ENCODE measurements at places on chromosomes 3 and 15. TPM values are rescaled to one million over a fixed set of nuclear protein-coding genes. Genes with fewer than 3 reads are reported as not detected.

DNA sequence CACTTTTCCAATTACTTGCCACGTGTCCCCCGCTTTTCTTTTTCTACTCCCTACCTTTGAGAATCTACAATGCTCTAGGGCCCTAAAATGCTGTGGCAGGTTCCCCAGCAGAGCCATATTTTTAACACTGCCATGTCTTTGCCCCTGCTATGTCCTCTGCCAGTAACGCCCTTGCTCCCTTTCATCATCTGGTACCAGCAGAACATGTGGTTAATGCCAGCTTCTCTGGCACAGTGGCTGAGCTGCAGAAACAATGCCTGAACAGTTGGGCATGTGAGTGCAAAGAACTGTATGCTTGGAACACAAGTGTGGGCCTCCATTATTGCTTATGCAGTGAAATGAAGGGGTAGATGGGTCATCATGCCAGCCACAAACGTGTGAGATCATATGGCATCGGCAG is 287.6 kb downstream of the NEK10 start:
- H3K27ac ChIP-seq = no peak overlapping the region
- no peaks in the 10 kb centered on the region for H3K36me3 ChIP-seq
- H3K27me3 ChIP-seq = no peaks in the 10 kb centered on the region
- H3K4me3 ChIP-seq = no peak overlapping the region
- no peaks in the 10 kb centered on the region for H3K4me1 ChIP-seq

DNA sequence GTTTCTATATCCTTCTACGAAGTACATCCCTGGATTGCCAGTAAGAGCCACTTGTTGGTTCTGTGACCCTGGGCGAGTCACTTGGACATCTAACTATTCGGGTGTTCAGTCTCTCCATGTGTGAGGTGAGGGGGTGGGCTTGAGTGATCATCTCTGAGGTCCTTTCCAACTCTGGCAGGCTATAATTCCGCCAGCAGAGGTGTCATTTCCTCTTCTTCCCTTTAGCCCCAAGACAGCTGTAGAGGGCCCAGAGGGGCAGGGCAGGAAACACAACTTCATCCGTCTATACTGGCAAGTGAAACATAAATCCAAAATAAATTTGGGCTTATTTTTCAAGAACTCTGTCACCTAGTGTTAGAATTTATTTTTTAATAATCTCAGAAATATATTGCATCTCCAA is 38.1 kb downstream of the C2CD4A start:
- H3K27me3 ChIP-seq = peaks cover 12% of the 10 kb centered on the region
- H3K27ac ChIP-seq = no peak overlapping the region
- no peaks in the 10 kb centered on the region for H3K4me1 ChIP-seq
- no peaks in the 10 kb centered on the region for H3K36me3 ChIP-seq

The SLC38A3 gene
- not detected for total RNA-seq

- peaks cover 18% of the 10 kb centered on the region for H3K4me1 ChIP-seq
- DNase-seq = peak; percentile 28
- H3K4me3 ChIP-seq = no peak overlapping the region
- peaks cover 85% of the 10 kb centered on the region for H3K27me3 ChIP-seq
Measured at GRCh38 chr15:96360581-96361308, 30.2 kb downstream of the NR2F2 start.

GRCh38 chr15:90087454-90088154 is 14.7 kb downstream of the IDH2 start:
- peaks cover 11% of the 10 kb centered on the region for H3K4me1 ChIP-seq
- H3K27me3 ChIP-seq = no peaks in the 10 kb centered on the region
- no peak for DNase-seq

The TUSC2 gene
- 20.8 TPM for total RNA-seq

GRCh38 chr3:177538048-177538749 is 340.9 kb upstream of the TBL1XR1 start:
- peak overlapping the region; percentile 81 for H3K27ac ChIP-seq
- DNase-seq = no peak
- peaks cover 23% of the 10 kb centered on the region for H3K4me1 ChIP-seq
- no peaks in the 10 kb centered on the region for H3K27me3 ChIP-seq
- H3K36me3 ChIP-seq = peaks cover 9% of the 10 kb centered on the region
- H3K4me3 ChIP-seq = peak overlapping the region; percentile 61

The SI gene
- total RNA-seq = not detected

The MRPL47 gene
- 30.1 TPM for total RNA-seq

The ADAMTS17 gene
- total RNA-seq = 7.3 TPM

GRCh38 chr15:43799945-43800285 is at the start of gene SERINC4:
SERINC4 (minus strand) TSS chr15:43800220; CDS start chr15:43799986, 234 bp downstream.
- H3K27ac ChIP-seq = peak within 1 kb of the TSS; percentile 99
- peak within 1 kb of the TSS; percentile 99 for H3K4me3 ChIP-seq
- H3K36me3 ChIP-seq = peaks cover 44% of the 10 kb centered on the region
- DNase-seq = no peak
- H3K4me1 ChIP-seq = peaks cover 43% of the 10 kb centered on the region
- no peaks in the 10 kb centered on the region for H3K27me3 ChIP-seq

The DHFR2 gene
- total RNA-seq = 9.6 TPM

- H3K36me3 ChIP-seq = peaks cover 3% of the 10 kb centered on the region
- no peak for DNase-seq
- H3K4me3 ChIP-seq = no peak overlapping the region
- peaks cover 8% of the 10 kb centered on the region for H3K27me3 ChIP-seq
- no peak overlapping the region for H3K27ac ChIP-seq
- peaks cover 5% of the 10 kb centered on the region for H3K4me1 ChIP-seq
Measured at GRCh38 chr3:112320691-112321090, 12.3 kb upstream of the CD200 start.

DNA sequence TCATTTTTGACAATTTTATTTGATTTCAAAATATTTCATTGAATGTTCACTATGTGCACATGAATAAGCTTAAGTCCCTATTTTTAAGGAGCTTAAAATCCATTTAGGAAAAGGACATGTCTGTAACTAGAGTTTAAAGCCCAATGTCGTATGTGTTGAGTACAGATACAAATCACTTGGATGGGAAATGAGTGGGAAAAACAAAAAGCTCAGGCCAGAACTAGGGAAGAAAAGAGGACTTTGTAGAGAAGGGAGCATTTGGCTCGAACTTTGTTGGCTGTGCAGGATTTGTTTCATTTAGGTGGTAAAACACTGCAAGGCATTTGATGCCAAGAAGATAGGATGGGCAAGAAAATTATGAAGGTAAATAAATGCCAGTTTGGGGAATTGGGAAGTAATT is 653.1 kb upstream of the KCNMB2 start:
- no peaks in the 10 kb centered on the region for H3K27me3 ChIP-seq
- H3K36me3 ChIP-seq = no peaks in the 10 kb centered on the region
- no peak overlapping the region for H3K27ac ChIP-seq
- no peak for DNase-seq
- H3K4me1 ChIP-seq = peaks cover 1% of the 10 kb centered on the region
- no peak overlapping the region for H3K4me3 ChIP-seq

DNA sequence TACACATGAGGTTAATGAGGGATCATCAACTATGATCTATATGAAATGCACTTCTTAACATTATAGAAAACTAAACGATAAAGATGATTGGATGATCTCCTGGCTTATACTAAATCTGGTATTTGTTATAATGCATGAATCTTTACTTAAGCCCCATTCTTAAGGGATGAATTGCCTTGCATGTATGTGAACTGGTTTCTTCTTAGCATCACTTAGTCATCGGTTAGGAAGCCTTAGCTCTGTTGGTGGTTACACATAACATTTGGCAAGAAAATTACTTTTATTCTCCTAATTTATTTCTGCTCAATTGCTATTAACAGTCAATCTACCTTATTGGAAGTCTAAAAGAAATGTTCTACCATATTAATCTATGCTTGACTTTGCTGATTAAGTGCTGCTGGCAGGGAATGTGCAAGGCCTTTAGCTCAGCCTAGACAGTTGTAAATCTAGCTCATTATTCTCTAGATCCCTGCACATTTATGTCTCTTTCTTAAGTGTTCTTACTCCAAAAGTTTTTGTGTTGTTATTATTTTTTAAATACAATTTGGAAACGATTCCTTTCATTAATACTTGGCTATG is 356.0 kb downstream of the ZPLD1 start:
- no peak overlapping the region for H3K27ac ChIP-seq
- H3K4me3 ChIP-seq = no peak overlapping the region
- H3K36me3 ChIP-seq = no peaks in the 10 kb centered on the region

The NPRL2 gene
- 58.2 TPM for total RNA-seq

DNA sequence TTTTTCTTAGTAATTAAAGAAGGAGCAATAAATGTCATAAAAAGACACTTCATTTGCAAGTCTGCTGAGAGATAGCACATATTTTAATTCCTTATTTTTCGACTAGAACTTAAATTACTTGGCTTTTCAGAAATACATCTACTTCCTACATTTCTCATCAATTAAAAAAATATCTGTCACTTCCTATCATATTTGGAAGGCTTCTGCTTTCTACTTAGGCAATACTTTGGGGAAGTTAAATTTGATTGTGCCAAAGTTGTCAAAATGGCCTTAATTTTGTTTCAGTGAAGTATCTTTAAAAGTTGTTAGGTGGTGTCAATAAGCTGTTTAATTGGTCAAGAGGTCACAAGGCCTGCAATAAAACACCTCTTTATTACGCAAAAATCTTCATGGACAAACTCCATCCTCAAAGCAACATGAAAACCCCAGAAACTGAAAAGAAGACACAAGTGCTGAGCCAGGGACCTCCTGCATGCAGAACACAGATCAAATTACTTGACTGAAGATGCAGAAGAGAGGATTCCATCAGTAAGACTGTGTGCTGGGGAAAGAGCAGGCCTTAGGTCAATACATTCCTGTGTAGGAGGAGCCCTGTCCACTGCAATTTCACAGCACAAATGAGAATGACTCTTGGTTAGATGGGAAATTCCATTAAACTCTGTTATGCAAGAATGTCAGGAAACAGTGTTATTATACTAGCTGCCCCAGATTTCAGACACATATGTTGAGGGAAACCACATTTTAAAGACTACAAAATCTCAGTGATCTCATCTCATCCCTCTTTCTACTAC is 48.0 kb upstream of the FSTL1 start:
- H3K27me3 ChIP-seq = peaks cover 7% of the 10 kb centered on the region
- no peak overlapping the region for H3K27ac ChIP-seq
- DNase-seq = no peak
- peaks cover 2% of the 10 kb centered on the region for H3K36me3 ChIP-seq

GRCh38 chr15:27042230-27042629 is 71.2 kb downstream of the GABRG3 start:
- H3K27me3 ChIP-seq = no peaks in the 10 kb centered on the region
- no peaks in the 10 kb centered on the region for H3K36me3 ChIP-seq
- no peak overlapping the region for H3K27ac ChIP-seq
- H3K4me1 ChIP-seq = no peaks in the 10 kb centered on the region
- no peak overlapping the region for H3K4me3 ChIP-seq
- no peak for DNase-seq

DNA sequence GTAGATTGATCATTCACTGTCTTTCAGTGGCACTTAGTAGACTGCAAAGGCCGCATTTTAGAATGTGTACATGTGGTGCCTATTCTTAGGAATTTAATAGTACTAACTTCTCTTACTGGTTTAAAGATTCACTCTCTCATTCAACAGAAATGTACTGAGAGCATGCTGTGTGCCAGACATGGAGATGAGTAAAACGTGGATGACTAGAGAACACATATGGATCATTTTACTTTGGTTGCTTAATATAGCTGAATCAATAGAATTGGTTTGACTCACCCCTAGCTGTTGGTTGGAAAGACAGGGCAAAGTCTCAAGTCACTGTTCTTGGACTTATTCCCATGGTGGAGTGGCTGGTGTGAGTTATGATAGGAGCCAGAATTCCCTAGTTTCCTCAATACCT is 109.1 kb upstream of the TNFAIP8L3 start:
- H3K4me1 ChIP-seq = no peaks in the 10 kb centered on the region
- no peak for DNase-seq
- H3K27me3 ChIP-seq = peaks cover under 1% of the 10 kb centered on the region
- no peak overlapping the region for H3K27ac ChIP-seq

DNA sequence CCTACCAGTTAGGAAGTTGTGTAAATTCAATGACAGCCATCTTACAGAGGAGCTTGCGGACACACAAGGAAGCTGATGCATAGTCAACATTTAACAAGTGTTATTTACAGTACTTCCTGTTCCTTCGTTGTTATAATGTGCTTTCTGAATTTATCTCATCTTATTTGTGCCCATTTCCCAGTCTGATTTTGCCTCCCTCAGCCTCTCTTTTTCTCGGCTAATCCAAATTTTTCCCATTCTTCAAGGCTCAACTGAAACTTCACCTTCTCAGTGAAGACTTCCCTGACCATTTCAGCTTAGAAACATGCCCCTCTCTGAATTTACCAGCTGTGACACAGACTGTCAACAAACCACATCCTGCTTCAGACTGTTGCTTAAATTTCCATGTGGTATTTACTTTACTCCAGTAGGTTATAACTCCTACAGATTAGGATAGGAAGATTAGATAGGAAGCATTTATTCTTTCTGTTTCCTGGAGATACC is 55.7 kb upstream of the CP start:
- no peak for DNase-seq
- H3K36me3 ChIP-seq = no peaks in the 10 kb centered on the region
- peaks cover 11% of the 10 kb centered on the region for H3K4me1 ChIP-seq
- peak overlapping the region; percentile 93 for H3K27ac ChIP-seq
- peak overlapping the region; percentile 82 for H3K4me3 ChIP-seq

DNA sequence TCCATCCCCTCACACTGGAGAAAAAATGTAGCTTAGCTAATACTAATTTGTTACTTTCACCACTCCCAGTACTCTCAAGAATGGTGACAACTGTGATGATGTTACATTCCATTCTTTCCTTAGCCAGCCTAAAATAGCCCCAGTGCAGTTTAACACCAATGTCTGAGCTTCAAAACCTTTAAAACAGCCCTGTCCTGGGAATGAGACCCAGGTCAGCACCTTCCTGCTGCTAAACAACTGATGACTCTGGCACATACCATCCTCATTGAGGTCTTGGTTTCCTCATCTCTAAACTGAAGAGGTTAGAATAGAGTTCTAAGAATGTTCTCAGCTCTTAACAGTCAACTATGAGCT is 3.8 kb downstream of the SCAMP2 start:
- no peak for DNase-seq
- peak overlapping the region; percentile 95 for H3K4me3 ChIP-seq
- H3K4me1 ChIP-seq = peaks cover 61% of the 10 kb centered on the region
- no peaks in the 10 kb centered on the region for H3K27me3 ChIP-seq

GRCh38 chr15:92288755-92289154 is 104.9 kb upstream of the ST8SIA2 start:
- no peaks in the 10 kb centered on the region for H3K36me3 ChIP-seq
- H3K27ac ChIP-seq = peak overlapping the region; percentile 24
- H3K27me3 ChIP-seq = peaks cover 28% of the 10 kb centered on the region
- no peak for DNase-seq
- peak overlapping the region; percentile 5 for H3K4me3 ChIP-seq

The MUSTN1 gene
- total RNA-seq = 1.9 TPM

The CMC1 gene
- total RNA-seq = 45.6 TPM

The CD86 gene
- 0.42 TPM for total RNA-seq

The ZNF280D gene
- total RNA-seq = 35.0 TPM

GRCh38 chr3:152305075-152305474 is 36.3 kb downstream of the MBNL1 start:
- H3K4me3 ChIP-seq = no peak overlapping the region
- no peaks in the 10 kb centered on the region for H3K27me3 ChIP-seq
- DNase-seq = no peak
- peaks cover 59% of the 10 kb centered on the region for H3K4me1 ChIP-seq
- peaks cover 24% of the 10 kb centered on the region for H3K36me3 ChIP-seq

DNA sequence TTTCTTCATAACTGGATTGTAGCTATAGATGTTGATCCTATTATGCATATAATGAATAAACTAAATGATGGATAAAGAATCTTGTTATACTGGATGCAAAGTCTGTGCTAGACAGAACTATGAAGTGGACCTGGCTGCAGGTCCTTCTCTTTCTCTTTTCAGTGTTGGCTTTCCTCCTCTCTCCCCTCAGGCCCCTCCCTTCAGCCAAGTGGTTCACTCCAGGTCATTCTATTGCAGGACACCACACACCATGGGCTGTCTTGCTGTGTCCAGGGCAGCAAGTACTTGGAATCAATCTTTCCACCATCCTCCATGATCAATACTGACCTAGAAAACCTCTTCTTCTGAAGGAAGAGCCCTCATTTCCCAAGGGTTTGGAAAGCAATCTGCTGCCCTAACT is 20.3 kb downstream of the EIF4E3 start:
- H3K36me3 ChIP-seq = peaks cover 52% of the 10 kb centered on the region
- DNase-seq = no peak
- H3K4me1 ChIP-seq = peaks cover 62% of the 10 kb centered on the region

Measured in activated naive CD8-positive, alpha-beta T cell treated with anti-CD3 and anti-CD28 coated beads, Interleukin-2, amount 10 ng/mL, durations not matched to agents 7 days and 5 days (primary cell).